ENCODE measurements at places on chromosomes 2 and 18.

DNA sequence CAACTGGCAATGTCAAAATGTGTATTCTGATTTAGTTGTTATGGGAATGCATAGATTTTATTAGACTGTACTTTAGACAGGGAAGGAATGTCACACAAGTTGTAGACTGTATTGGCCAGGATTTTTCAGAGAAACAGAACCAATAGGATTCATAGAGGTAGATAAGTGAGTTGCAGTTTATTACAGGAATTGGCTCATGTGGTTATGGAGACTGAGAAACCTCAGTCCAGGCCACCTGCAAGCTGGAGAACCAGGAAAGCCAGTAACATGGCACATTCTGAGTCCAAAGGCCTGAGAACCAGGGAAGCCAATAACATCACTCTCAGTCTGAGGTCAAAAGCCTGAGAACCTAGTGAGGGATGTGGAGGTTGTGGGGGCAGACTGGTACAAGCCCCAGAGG is 1.8 kb upstream of the GALNT5 start:
- no peak for DNase-seq

- DNase-seq: no peak
These were observed 191.8 kb downstream of the LPIN1 start for GRCh38 chr2:11938196-11938595.

DNA sequence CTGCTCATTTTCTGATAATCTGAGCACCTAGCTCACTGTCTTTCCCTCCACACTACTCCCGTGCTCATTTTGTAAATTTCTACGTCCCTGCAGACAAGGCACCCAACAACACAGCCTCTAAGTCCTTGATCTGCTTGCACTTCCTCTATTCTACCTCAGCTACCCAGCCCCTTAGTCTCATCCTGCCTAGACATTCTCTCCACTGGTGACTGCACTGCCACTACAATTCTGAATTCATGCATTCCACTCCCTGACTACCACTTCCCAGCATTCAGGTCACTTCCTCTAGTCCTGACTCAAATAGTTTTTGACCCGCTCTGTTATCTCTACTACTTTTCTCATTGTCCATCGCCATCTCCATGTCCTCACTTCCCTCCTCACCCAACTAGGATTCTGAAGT is 155.7 kb downstream of the DYM start:
- DNase-seq: no peak

- no peak for DNase-seq
These were observed 888 bp upstream of the TWSG1 start for GRCh38 chr18:9333441-9334328.
